ENCODE measurements at places on chromosomes 4 and X.

GRCh38 chr4:39658756-39659155 is 20.1 kb upstream of the SMIM14 start:
- no peak for DNase-seq

- DNase-seq, result no peak
Observed at GRCh38 chrX:24266996-24267395, 46.9 kb downstream of the SUPT20HL2 start.

DNA sequence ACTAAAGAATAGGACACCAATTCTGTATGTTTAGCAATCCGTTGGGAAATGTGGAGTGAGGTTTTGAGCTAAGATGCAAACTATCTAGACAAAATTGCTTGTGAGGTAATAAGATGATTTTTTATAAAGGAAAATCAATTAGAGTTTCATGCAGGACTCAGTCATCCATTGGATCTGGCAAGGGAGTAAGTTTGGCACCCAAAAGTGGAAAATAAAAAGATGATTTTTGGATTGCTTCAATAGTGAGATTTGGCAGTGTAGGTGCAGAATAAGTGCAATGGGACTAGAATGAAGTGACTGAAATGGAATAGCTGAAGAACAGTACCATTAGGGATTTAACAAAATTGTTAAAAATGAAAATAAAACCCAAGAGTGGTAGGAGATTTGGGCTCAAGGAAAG is 290.5 kb upstream of the EPHA5 start:
- DNase-seq, result no peak

DNA sequence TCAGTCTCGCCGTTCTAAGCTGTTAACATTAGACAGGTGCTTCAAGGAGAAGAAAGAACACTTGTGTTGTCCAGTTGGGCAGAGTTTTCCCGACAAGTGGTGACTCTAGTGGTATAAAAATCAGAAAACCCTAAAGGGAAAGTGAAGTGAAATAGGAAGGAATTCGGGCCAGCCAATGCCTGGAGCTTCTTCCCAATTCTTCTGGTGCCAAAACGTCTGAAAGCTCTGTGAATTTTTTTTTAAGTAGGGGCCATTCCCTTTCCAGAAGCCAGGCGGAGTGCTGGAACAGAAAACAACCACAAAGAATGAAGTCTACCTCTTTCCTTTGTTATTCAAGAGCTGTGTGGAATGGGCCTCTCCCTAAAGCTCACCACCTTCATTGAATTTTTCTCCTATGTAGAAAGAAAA is 43.1 kb upstream of the PPARGC1A start:
- DNase-seq, result no peak

DNA sequence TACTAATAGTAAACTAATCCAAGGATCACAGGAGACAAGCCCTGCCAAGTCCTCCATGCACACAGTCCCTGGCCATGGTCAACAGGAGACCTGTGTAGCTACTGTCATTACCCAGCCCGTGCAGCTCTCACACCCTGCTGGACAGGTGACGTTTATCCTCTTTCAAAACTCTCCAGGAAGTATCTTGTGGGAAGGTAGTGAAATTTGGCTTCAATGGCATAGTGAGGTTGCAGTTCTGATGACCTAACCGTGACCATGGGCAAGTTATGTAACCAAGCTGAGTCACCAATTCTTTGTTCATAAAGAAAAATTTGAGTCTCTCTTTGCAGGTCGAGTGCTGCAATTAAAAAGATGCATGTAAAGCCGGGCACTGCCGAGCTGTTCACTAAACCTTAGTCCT is 11.3 kb upstream of the SLC2A9 start:
- DNase-seq, result no peak

DNA sequence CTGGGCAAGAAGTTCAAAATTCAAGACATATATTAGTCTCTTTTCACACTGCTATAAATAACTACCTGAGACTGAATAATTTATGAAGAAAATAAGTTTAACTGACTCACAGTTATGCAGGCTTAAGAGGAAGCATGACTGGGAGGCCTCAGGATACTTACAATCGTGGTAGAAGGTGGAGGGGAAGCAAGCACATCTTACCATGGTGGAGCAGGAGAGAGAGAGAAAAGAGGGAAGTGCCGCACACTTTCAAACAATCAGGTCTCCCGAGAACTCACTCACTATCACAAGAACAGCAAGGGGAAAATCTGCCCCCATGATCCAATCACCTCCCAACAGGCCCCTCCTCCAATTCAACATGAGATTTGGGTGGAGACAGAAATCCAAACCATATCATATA is 273.3 kb upstream of the RASGEF1B start:
- no peak for DNase-seq

GRCh38 chr4:6316461-6317003 is 46.9 kb downstream of the WFS1 start:
- DNase-seq, result no peak

DNA sequence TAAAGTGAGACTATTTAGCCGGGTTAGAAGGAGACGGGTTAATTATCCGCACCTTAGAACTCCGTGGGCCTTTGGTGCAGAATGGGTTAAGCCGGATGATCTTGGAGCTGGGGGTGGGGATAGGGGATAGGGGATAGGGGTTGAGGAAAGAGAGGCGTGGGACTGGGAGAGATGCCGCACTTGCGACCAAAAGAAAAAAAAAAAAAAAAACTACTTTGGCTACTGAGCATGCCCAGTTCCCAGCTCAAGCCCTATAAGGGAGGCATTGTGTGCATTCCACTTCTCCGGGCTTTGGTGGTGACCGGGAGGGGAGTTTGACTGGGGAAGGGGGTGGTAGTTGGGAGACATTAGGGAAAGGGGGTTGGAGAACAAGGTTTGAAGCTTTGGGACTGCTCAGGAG is at the start of gene SLITRK4:
SLITRK4 (minus strand) TSS at position 187 of the 400 bp plus-strand sequence. CDS start 4,993 bp downstream, outside the sequence.
- no peak for DNase-seq

GRCh38 chr4:8580321-8581093 is at the start of gene GPR78:
Gene GPR78, plus strand, starts transcription at chr4:8580392. Its CDS starts 591 bp downstream, at chr4:8580983.
- no peak for DNase-seq

GRCh38 chr4:169188204-169188603 is 82.6 kb downstream of the SH3RF1 start:
- DNase-seq, result no peak

GRCh38 chr4:4339504-4340085 is 47.3 kb upstream of the NSG1 start:
- DNase-seq, result no peak

GRCh38 chr4:146267826-146268225 is 53.5 kb downstream of the REELD1 start:
- no peak for DNase-seq

DNA sequence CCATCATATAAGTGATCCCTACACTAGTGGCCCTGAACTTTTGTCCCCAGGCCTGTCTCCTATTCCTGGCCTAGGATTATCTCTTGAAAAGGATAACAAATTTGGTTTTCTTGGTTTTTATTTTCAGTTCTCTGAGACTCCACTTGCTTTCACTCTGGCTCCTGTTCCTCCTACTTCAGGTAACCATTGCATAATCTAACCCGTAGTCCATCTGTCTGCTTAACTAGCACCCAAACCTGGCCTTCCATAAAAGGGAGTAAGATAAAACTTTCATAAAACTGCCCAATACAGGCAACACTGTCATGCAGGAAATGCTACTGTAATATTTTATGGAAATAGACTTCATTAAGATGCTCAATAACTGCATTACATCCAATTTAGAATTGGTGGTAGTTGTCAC is 52.1 kb upstream of the RAP1GDS1 start:
- no peak for DNase-seq

- DNase-seq, result no peak
Observed at GRCh38 chrX:108186811-108187210, 95.2 kb downstream of the ATG4A start.

DNA sequence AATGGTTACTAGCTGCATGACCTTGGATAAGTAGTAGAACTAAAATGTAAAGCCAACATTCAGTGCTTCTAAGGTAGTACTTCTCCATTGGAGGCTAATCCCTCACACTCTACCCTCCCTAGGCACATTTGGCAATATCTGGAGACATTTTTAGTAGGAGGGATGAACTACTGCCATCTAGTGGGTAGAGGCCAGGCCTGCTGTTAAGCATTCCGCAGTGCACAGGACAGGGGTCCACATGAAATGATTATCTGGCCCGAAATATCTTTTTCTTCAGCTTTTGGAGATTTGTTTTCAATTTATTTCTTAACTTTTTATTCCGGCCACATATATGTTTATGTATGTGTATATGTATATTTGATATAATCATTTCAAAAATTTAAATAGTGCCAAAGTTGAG is 36.0 kb upstream of the SPANXC start:
- DNase-seq, result no peak

DNA sequence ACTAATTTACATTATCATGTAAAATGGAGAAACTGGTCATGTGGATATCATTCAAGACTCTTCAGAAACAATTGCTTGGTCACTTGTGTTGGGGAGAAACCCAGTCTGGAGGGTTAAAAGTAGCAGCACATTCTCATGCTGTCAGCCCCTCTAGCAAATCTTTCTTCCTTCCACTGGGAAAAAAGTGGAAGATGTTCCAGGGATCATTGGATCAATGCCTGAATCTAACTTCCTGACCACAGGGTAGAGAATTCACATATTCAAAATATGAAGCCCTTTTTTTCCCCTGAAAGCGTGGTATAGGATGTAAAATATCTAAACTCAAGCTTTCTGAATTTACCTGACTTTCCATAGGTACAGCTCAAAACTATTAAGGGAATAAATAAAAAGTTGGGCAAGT is 98.0 kb downstream of the CXCL13 start:
- DNase-seq, result no peak

GRCh38 chr4:108168160-108168670 is 517 bp downstream of the LEF1 start:
- no peak for DNase-seq

DNA sequence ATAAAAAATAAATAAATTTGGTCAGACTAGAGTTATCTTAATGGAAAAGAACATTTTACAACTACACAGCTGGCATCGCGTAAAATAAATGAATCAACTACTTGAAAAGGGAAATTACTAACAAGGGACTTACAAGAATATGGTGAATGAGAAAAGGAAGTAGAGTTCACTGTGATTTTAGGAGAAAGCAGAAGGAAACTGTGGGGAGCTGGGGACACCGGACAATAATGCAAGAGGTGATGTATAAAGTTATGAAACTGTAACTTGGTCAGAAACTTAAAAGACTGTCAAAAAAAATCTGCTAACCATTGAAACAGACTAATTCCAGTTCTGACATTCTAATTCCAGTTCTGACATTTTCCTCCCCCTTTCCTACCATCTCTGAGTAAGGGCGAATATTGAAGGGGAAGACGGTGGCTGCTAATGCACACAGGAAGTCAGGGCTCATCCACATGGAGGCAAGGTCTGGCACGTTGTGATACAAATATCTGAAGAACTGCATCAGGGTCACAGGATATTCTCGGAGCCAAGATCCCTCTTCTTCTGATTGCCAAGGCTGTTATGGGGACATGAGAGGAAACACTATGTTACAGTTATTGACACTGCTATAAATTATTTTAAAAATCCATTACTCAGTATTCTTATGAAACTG is 170.5 kb downstream of the CDS1 start:
- no peak for DNase-seq

- DNase-seq, result no peak
Observed at GRCh38 chr4:27684610-27685011, 824.0 kb downstream of the STIM2 start.

- no peak for DNase-seq
Observed at GRCh38 chr4:25861280-25861950, 1.4 kb downstream of the SEL1L3 start.

GRCh38 chr4:140888054-140888453 is 131.9 kb upstream of the TBC1D9 start:
- no peak for DNase-seq

- DNase-seq, result no peak
Observed at GRCh38 chrX:119062750-119063374, 9.9 kb upstream of the CT47C1 start.

DNA sequence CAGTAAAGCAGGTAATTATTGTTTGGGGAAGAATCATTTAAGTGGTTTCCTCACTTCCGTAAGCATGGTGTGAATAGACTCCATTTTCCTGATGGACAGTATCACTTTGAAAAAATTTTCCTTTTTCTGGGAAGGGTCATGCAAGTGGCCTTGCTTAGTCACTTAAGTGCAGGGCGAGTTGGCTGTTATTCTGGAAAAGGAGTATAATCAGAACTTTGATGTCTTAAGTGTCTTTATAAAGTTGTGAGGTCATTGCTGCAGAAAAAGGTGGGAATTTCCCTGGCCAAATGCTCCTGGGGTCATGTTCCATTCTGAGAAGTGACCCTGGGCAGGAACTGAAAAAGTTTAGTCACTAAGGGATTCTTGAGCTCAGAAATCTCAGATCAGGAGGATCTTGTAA is 146.1 kb upstream of the OTUD4 start:
- no peak for DNase-seq

GRCh38 chr4:155694100-155694785 is 27.6 kb downstream of the GUCY1A1 start:
- DNase-seq, result no peak

DNA sequence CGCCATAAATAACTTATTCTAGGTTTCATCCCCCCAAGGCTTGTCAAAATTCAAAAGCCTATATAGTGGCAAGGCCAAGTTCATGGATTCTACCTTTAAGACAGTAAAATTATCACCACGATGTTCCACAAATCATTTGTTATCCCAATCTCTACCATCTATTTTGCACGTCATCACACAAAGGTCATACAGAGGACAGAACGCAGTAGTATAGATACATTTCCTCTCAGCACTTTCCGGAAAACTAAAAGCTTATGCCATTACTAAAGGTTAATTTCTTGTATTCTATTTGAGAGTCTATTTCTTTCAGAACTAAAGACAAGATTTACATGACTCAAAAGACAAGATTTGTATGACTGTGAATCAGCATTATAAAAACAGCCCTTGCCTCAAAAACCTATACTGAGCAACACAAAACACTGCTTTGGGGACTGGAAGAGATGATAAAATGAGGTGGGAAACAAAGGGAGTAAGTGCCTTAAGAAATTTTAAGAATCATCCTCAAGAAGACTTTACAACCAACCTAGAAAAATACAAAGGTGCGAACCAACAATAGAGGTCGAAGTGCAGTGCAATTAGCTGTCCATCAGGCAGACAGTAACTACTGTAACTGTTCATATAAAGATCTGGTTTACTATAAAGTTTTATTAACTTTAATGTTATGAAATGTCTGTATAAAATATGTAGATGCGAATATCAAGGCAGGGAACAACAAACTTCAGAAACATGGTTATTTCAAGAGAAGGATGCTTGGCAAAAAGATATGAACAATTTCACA is 7.6 kb downstream of the UBE2D3 start:
- DNase-seq, result no peak

GRCh38 chr4:105061136-105061696 is 85.5 kb upstream of the TET2 start:
- DNase-seq, result peak; percentile 1

- DNase-seq, result no peak
Observed at GRCh38 chr4:156837625-156838345, 133.8 kb downstream of the PDGFC start.

DNA sequence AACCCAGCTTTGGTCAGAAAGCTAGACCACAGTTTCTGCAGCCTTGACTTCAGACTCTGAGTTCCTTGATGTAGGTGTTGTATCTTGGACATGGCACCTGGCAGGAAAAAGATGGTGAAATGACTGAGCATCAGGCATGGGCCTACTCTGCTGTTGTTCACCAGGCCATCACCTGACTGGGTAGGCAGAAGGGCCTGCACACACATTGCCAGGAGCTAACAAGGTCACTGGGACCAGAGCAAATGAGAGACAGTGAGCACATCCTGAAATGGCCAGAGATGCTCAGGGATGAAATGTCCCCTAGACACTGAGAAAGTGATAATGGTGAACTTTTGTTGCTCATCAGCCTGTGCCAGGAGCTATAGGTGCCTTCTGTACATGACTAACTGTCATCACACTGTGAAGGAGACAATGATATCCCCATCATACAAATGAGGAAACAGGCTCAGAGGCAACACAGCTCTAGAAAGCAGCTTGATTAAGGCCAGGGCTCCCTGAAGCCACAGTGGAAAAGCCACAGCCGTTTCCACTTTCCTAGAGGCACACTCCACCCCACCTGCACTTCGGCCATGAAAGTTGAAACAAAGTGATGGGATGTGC is 128.3 kb downstream of the TSPAN5 start:
- no peak for DNase-seq

Data from stimulated activated CD8-positive, alpha-beta memory T cell treated with anti-CD3 and anti-CD28 coated beads, Interleukin-7, amount 100 ng/mL, for 1 hour (primary cell).